ENCODE measurements at places on chromosomes 11 and 22. TPM values are rescaled to one million over a fixed set of nuclear protein-coding genes. Genes with fewer than 3 reads are reported as not detected.

The MRGPRE gene
- total RNA-seq, result not detected

The FGF19 gene
- total RNA-seq, result not detected

The RBFOX2 gene
- 116 TPM for total RNA-seq

The TRPT1 gene
- 29.4 TPM for total RNA-seq

The AGBL2 gene
- total RNA-seq, result 2.0 TPM

The APOL4 gene
- total RNA-seq, result not detected

The MS4A6E gene
- not detected for total RNA-seq

Measured in smooth muscle cell of the umbilical artery (primary cell).